ENCODE measurements at places on chromosomes 1 and 21.

GRCh38 chr1:202599669-202600431 is 110.4 kb downstream of the SYT2 start:
- DNase-seq = peak; percentile 25

DNA sequence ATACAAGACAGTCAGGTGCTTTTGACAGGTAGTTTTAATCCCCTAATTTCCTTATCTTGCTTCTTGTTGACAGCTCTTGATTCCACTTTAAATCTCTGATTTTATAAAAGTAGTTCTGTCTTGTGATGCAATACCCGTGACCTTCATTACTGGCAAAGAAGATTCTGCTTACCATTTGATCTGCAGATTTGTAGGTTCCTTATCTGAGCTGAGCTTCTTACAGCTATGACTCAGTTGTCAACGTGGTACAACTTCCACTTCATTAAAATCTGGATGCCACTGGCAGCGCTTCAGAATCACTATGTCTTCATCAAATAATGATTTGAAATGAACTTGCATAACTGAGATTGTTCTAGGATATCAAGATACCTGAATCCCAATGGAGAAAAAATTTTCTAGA is 543.6 kb upstream of the B3GALT2 start:
- DNase-seq = no peak

GRCh38 chr21:39441502-39442475 is 3.8 kb downstream of the LCA5L start:
- peak; percentile 60 for DNase-seq

GRCh38 chr1:1132042-1132950 is 16.4 kb upstream of the C1orf159 start:
- peak; percentile 52 for DNase-seq

DNA sequence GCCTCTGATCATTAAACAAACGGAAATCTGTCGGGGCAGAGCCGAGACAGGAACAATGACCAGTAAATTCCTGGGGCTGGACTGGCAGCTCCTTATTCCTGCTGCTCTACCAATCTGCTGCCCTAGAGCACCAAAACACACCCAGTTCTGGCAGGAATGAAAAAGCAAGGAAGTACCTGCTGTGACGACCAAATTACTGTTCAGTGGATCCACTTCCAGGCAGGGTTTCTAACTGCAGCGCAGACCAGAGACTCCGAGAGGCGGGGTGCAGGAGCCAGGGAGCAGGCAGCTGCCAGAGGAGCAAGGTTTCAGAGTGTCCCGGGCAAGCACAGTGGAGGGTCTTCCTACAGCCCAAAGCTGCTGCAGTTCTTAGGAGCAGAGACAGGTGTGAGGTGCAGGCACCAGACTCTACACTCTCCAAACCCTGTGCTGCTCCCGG is 32.4 kb downstream of the KANK4 start:
- DNase-seq = no peak

- DNase-seq = no peak
Observed at GRCh38 chr1:215830226-215830810, 263.2 kb downstream of the KCTD3 start.

Data from NCI-H526 (cell line).